GM12865 (cell line): ENCODE measurements at places on chromosomes 12 and 14.

DNA sequence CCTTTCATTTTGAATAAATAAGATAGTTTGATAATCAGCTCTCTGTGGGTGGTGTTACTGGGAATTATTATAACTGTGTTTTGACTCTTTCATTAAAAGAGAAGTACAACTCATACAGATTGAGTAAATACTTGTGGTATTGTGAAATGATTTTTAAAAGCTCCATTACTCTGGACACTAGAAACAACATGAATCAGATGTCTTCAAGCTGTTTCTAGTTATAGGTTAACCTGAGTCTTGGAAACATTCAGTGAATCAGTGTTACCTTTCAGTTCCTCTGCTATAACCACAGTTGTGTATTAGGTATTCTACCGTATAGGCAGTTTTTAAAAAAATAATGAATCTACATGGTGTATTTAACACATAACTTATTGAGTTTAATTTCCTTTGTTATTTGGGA, 128.4 kb upstream of the SSTR1 start:
- no peak for DNase-seq

DNA sequence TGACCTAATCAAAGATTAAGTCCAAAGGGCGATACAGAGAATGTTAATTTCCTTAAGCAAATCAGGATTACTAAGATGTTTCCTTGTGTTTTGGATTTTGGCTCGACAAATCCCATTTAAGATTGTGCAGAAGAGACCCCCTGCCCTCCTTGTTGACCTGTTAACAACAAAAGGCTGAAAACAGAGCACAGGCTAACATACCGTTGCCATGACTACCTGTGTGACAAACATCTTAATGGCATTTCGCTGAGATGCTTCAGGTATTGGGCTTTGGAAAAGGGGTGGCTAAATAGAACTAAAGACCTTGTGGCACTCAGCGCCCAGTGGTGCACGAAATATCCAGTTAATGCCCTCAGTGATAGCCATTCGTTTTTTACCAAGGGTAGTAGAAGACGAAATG, 1532.3 kb upstream of the TMEM132C start:
- DNase-seq = no peak

GRCh38 chr12:10392394-10392930, 2.6 kb upstream of the KLRK1 start:
- peak; percentile 92 for DNase-seq

DNA sequence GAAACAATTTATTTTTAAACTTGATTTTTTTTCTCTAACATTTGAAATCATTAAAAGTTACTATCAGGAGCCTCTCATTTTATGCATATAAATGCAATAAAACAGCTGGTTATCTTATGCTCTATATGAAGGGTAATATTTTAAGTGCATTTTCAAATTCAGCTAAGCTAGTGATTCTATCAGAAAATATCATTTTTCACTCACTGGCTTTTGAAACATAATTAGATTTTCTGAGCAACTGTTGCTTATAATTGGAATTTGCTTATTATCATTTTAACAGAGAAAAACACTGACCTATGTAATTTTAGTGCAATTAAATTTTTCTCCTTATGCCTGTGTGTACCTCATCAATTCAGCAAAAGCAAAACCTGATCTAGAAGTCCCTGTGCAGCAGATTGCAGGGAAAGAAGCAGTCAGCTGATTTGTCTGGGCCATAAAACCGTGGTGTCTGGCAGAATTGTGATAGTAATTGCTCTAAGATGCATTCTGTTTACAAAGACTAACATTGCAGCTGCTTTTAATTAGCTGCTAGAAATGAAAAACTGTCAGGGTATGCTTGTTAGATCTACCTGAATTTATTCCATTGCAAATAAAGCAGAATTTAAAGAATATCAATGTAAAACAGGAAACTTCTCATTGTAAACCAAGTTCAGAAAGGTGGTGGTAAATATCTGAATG, 75.0 kb downstream of the BICD1 start:
- DNase-seq = no peak

GRCh38 chr12:131505561-131505960, 205.3 kb upstream of the SFSWAP start:
- no peak for DNase-seq

- no peak for DNase-seq
These were observed 141.7 kb downstream of the PIK3C2G start for GRCh38 chr12:18402872-18403611.

- DNase-seq = peak; percentile 66
These were observed 138.0 kb downstream of the ASCL4 start for GRCh38 chr12:107912421-107913004.
